ENCODE measurements at places on chromosomes 12 and 14. TPM values are rescaled to one million over a fixed set of nuclear protein-coding genes. Genes with fewer than 3 reads are reported as not detected.
A peak's percentile ranks its signal among the peaks of the same experiment; 100 is the strongest.

- H3K27ac ChIP-seq: peak overlapping the region; percentile 38
- H3K36me3 ChIP-seq: no peaks in the 10 kb centered on the region
- H3K27me3 ChIP-seq: no peaks in the 10 kb centered on the region
Measured at GRCh38 chr14:54450535-54450934, 9.4 kb upstream of the CNIH1 start.

DNA sequence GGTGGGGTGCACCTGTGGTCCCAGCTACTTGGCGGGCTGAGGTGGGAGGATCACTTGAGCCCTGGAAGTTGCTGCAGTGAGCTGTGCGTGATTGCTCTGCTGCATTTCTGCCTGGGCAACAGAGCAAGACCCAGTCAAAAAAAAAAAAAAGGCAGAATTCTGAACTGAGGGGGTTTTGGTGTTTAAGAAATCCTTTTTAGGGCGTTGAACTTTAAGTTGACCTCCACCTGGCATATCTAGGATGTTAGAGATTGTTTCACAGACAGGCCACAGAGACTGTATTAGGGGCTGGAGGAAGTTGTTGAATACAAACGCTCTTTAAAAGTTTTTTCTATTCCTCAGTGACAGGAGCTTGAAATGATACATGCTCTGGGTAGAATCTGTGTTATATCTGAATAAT lies 60.5 kb downstream of the FBXW8 start:
- DNase-seq: no peak
- H3K4me3 ChIP-seq: no peak overlapping the region
- no peak overlapping the region for H3K27ac ChIP-seq
- no peaks in the 10 kb centered on the region for H3K4me1 ChIP-seq
- no peaks in the 10 kb centered on the region for H3K27me3 ChIP-seq
- peaks cover 5% of the 10 kb centered on the region for H3K36me3 ChIP-seq

- H3K27ac ChIP-seq: no peak overlapping the region
- no peaks in the 10 kb centered on the region for H3K36me3 ChIP-seq
- no peaks in the 10 kb centered on the region for H3K27me3 ChIP-seq
- no peaks in the 10 kb centered on the region for H3K4me1 ChIP-seq
- DNase-seq: no peak
Measured at GRCh38 chr12:89959179-89959578, 250.5 kb upstream of the ATP2B1 start.

DNA sequence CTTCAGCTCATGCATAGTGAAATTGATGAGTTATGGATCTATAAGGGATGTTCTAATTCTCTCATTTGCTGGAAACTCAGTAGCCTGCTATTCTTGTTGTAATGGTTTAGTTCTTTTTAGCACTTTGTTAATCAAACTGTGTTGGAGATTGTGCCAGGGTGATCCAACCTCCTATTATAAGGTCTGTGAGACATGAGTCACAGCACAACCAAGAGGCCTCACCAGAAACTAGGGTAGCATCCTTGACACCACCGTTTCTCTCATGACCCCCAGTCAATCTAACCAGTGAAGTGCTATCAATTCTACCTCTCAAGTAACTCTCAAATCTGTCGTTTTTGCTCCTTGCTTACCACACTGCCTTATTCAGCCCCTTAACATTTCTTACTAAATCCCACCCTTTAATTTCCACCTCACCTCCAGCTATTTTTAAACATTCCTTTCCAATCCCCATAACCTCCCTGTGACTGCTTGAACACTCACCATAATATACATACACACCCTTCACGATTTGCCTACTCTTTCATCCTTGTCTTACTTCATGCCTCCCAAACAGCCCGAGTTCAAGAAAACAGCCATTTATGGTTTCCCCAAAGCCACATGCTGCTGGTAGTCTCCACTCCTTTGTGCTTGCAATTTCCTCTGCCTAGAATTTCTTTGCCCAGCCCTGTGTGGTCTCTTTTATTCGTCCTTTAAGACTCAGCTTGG lies 53.9 kb upstream of the NUDT4 start:
- no peaks in the 10 kb centered on the region for H3K36me3 ChIP-seq
- H3K27me3 ChIP-seq: no peaks in the 10 kb centered on the region
- DNase-seq: no peak
- H3K4me3 ChIP-seq: no peak overlapping the region
- no peaks in the 10 kb centered on the region for H3K4me1 ChIP-seq

GRCh38 chr12:113777751-113778150 lies 188.4 kb downstream of the RBM19 start:
- peaks cover 64% of the 10 kb centered on the region for H3K27me3 ChIP-seq
- no peak overlapping the region for H3K4me3 ChIP-seq
- no peaks in the 10 kb centered on the region for H3K4me1 ChIP-seq
- no peak overlapping the region for H3K27ac ChIP-seq
- DNase-seq: no peak
- H3K36me3 ChIP-seq: no peaks in the 10 kb centered on the region

- DNase-seq: peak; percentile 69
- H3K4me3 ChIP-seq: no peak overlapping the region
- no peaks in the 10 kb centered on the region for H3K36me3 ChIP-seq
- H3K27me3 ChIP-seq: no peaks in the 10 kb centered on the region
Measured at GRCh38 chr12:39777465-39777864, 157.9 kb upstream of the ABCD2 start.

- no peaks in the 10 kb centered on the region for H3K4me1 ChIP-seq
- no peak for DNase-seq
- no peak overlapping the region for H3K27ac ChIP-seq
- no peaks in the 10 kb centered on the region for H3K27me3 ChIP-seq
- no peak overlapping the region for H3K4me3 ChIP-seq
Measured at GRCh38 chr12:95143621-95144205, 70.3 kb upstream of the NR2C1 start.

DNA sequence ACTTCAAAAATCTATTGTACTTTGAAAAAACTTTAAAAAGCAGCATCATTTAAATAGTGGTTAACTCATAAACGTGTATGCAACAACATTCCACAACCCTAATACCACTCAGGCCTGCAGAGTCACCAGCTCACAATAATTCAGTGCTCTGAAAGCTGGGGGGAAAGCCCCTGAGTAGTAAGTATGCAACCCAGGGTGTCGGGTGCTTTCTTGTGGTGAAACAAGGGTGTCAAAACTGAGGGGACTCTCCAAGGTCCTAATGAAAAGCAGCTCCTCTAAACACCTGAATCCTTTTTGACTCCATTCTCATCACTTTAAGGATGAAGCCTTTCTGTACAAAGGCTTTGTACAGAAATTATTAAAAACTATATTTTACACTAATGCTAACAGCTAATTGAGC lies 33.7 kb downstream of the FGFR1OP2 start:
- no peak overlapping the region for H3K4me3 ChIP-seq
- DNase-seq: no peak
- no peak overlapping the region for H3K27ac ChIP-seq
- peaks cover 19% of the 10 kb centered on the region for H3K36me3 ChIP-seq
- no peaks in the 10 kb centered on the region for H3K27me3 ChIP-seq

- DNase-seq: no peak
- H3K4me1 ChIP-seq: no peaks in the 10 kb centered on the region
- H3K27me3 ChIP-seq: no peaks in the 10 kb centered on the region
- no peak overlapping the region for H3K4me3 ChIP-seq
- no peak overlapping the region for H3K27ac ChIP-seq
Measured at GRCh38 chr12:22781339-22781738, 156.4 kb downstream of the ETNK1 start.

The SERPINA1 gene
- total RNA-seq: 167 TPM

The RNASE8 gene
- total RNA-seq: not detected

DNA sequence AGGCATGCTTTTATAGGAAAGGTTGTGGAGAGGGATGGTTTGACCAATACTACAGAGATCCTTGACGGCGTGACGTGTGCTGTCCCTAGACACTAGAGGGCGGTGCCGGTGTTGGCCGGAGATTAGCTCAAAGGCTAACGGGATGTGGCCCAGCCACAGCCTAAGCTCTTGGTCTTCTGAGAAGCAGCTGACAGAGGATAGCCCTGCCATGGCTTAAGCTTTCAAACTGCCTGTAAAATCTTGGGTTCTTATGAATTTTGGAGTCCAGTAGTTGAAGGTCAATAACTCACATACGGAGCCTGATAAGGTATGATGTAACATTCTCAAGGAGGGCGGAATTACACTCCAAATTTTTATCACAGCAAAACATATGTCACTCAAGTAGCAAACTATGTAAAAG lies 515.7 kb upstream of the ATXN7L3B start:
- no peaks in the 10 kb centered on the region for H3K36me3 ChIP-seq
- DNase-seq: peak; percentile 77
- no peak overlapping the region for H3K27ac ChIP-seq
- no peaks in the 10 kb centered on the region for H3K27me3 ChIP-seq

DNA sequence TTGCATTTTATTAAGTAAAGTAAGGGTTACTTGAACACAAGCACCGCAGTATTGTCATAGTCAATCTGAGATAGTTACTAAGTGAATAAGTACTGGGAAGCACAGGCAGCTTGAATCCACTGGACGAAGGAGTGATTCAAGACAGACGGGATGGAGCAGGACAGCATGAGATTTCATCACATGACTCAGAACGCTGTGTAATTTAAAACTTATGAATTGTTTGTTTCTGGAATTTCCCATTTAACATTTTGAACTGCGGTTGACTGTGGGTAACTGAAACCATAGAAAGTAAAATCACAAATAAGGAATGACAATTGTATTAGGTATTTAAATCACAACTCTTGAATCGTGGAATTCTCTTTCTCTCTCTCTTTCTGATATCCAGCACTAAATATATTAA lies 1630.4 kb upstream of the SEL1L start:
- H3K36me3 ChIP-seq: no peaks in the 10 kb centered on the region
- H3K4me1 ChIP-seq: no peaks in the 10 kb centered on the region
- no peak overlapping the region for H3K27ac ChIP-seq
- DNase-seq: no peak

DNA sequence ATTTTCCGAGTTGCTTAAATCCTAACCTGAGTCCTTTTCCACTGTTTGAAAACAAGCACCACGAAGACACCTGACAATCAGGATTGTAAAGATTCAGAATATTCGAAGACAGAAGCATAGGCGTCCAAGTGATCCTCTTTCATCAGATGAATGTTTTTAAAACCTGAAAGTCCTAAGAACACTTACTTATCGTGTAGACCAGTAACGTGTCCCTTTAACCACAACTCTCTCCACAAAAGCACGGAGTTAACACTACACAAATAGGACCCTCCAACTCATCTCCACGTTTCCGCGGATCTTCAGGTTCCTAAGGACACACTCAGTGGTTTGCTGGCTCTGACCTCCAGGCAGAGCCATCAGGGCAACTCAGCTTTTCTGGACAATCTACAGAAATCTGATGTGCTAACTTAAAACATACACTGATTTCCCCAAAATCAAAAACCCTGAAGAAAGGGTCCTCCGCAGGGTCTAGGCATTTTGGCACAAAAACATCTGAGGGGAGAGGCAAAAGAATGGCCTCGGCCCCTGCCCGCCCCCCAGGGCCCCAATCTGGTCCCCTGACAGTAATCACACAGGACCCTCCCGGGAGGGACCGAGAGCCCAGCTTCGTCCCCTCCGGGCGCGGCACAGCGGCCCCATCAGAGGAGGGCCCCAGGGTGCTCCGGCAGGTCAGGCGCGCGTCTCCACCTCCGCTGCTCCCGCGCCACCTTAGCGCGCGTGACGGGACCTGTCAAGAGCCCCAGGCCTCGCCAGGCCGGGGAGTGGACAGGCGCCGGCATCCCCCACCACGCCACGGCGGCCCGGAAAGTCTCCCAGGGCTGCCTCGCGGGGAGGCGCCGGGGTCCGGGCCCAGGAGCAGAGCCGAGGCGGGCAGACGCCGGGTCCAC lies 925 bp downstream of the DICER1 start:
- H3K36me3 ChIP-seq: no peaks in the 10 kb centered on the region
- peak overlapping the region; percentile 60 for H3K4me3 ChIP-seq
- H3K27me3 ChIP-seq: no peaks in the 10 kb centered on the region
- peaks cover 50% of the 10 kb centered on the region for H3K4me1 ChIP-seq
- peak overlapping the region; percentile 98 for H3K27ac ChIP-seq

DNA sequence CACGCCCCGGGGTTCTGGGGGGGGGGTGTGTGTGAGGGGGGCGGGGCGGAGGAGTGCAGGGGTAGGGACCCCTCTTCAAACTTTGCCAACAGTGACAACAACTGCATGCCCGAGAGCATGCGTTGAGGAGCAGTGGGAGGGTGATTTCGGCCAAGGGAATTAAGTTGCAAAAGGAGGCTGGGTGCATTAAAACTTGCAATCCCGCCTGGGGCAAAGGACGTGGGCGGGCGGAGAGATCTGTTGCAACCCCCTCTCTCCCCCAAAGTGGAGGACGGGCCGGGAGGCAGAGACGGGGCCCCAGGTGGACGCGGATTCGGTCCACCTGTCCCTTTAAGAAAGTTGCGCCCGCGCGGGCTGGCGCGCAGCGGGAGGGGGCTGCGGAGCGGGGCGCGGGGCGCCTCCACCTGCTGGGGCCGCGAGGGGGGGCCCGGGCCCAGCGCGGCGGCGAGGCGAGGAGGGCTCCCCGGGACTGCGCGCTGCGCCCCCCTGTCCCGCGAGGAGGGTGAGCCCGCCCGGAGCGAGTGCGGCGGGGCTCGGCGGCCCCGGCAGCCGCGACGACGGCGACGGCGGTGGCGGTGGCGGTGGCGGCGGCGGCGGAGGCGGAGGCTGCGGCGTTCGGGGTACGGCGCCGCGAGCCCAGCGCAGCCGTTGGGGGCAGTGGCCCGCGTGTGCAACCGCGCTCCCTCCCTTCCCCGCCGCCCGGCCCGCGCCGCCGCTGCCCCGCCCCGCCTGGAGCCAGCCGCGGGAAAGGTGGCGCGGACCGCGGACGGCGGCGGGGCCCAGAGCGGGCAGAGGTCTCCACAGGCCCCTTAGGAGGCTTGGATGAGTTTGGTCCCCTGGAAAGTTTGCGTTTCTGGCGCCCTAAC lies 530 bp upstream of the FOXN4 start:
- peak overlapping the region; percentile 33 for H3K4me3 ChIP-seq
- peaks cover 14% of the 10 kb centered on the region for H3K4me1 ChIP-seq
- H3K27ac ChIP-seq: no peak overlapping the region

- no peak for DNase-seq
- no peaks in the 10 kb centered on the region for H3K27me3 ChIP-seq
- no peak overlapping the region for H3K4me3 ChIP-seq
- H3K27ac ChIP-seq: no peak overlapping the region
- H3K36me3 ChIP-seq: no peaks in the 10 kb centered on the region
- H3K4me1 ChIP-seq: no peaks in the 10 kb centered on the region
Measured at GRCh38 chr12:38502415-38502814, 185.8 kb downstream of the ALG10B start.

DNA sequence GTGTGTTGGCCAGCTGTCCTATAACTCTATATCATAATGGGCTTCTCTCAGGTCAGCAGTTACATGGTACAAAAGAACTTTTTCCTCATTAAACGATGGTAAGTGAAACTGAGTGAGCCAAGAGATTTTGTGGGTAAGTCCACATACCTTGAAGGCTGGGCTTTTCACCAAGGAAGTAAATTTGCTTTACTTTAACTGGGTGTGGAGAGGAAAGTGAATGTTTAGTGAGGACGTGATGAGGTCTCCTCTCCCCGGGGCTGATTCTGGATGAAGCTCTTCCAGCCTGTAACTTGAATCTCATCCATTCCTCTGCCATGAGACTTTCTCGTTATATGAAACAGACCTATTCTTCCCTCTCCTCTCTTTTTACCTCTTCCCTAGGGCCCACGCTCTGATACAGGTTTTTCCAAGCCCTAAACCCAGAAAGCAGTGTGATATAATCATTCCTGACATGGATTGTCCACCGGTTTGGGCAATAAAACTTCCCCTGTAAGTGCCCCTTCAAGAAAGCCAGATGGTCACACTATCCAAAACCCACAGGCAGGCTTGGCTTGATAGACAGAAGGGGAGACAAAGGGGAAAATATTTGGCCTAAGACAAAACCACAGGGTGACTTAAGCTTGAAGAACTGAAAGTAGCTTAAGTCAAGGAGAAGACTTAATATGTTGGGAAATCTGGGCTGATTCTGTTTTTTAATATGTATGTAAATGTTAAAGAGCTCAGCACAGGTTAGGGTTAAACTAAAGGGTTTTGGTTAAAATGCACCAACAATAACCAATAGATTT lies 50.3 kb downstream of the CIT start:
- no peak for DNase-seq
- no peak overlapping the region for H3K27ac ChIP-seq
- H3K4me3 ChIP-seq: no peak overlapping the region
- H3K4me1 ChIP-seq: no peaks in the 10 kb centered on the region
- no peaks in the 10 kb centered on the region for H3K36me3 ChIP-seq
- no peaks in the 10 kb centered on the region for H3K27me3 ChIP-seq

Data from spleen (tissue), 13 donors.